Bronchus fibroblast of lung (primary cell): ENCODE measurements at places on chromosomes 2 and 18. TPM values are rescaled to one million over a fixed set of nuclear protein-coding genes. Genes with fewer than 3 reads are reported as not detected.

Gene NABP1
- total RNA-seq: 18.0 and 21.4 TPM in 2 replicates

Gene TTLL4
- total RNA-seq: 10.3 and 10.8 TPM in 2 replicates

Gene CNPPD1
- 25.0 and 25.4 TPM in 2 replicates for total RNA-seq

Gene MC5R
- total RNA-seq: not detected in 2 replicates

Gene IL1R2
- total RNA-seq: 0.50 and 0.74 TPM in 2 replicates

Gene RFX8
- 2.9 and 4.2 TPM in 2 replicates for total RNA-seq

Gene SULT1C4
- total RNA-seq: 0.15 and 0.50 TPM in 2 replicates

Gene IKZF2
- 5.0 and 5.9 TPM in 2 replicates for total RNA-seq

Gene ACTG2
- 16.5 and 24.8 TPM in 2 replicates for total RNA-seq

Gene KLHL41
- total RNA-seq: 0.30 and 0.34 TPM in 2 replicates

Gene ADGRF3
- total RNA-seq: under 0.01 TPM in 1 of 2 replicates, not detected in the other

Gene SKA1
- total RNA-seq: 28.5 and 32.6 TPM in 2 replicates

Gene FAM228A
- 0.34 and 1.5 TPM in 2 replicates for total RNA-seq

Gene PLGLB2
- 0.89 TPM in 1 of 2 replicates, not detected in the other for total RNA-seq

Gene ABCG8
- total RNA-seq: not detected in 2 replicates

Gene DES
- 3.0 and 5.0 TPM in 2 replicates for total RNA-seq

Gene SCN3A
- 0.15 and 0.17 TPM in 2 replicates for total RNA-seq

Gene SERPINB2
- 3.5 and 5.2 TPM in 2 replicates for total RNA-seq

Gene HOXD9
- not detected in 2 replicates for total RNA-seq

Gene REG3G
- total RNA-seq: not detected in 2 replicates

Gene RGPD3
- total RNA-seq: under 0.01 TPM in 1 of 2 replicates, not detected in the other

Gene CHRND
- not detected in 2 replicates for total RNA-seq
